ENCODE measurements at places on chromosomes 7 and 10. TPM values are rescaled to one million over a fixed set of nuclear protein-coding genes. Genes with fewer than 3 reads are reported as not detected.

GRCh38 chr7:68718097-68718551, 880.2 kb upstream of the AUTS2 start:
- no peak overlapping the region for H3K27ac ChIP-seq
- H3K36me3 ChIP-seq: no peaks in the 10 kb centered on the region
- no peak overlapping the region for H3K4me3 ChIP-seq
- H3K4me1 ChIP-seq: no peaks in the 10 kb centered on the region
- DNase-seq: no peak

GRCh38 chr10:103053659-103054581, 135.8 kb downstream of the CNNM2 start:
- no peaks in the 10 kb centered on the region for H3K36me3 ChIP-seq
- no peak overlapping the region for H3K4me3 ChIP-seq
- H3K4me1 ChIP-seq: no peaks in the 10 kb centered on the region
- peak; percentile 60 for DNase-seq
- no peak overlapping the region for H3K27ac ChIP-seq

DNA sequence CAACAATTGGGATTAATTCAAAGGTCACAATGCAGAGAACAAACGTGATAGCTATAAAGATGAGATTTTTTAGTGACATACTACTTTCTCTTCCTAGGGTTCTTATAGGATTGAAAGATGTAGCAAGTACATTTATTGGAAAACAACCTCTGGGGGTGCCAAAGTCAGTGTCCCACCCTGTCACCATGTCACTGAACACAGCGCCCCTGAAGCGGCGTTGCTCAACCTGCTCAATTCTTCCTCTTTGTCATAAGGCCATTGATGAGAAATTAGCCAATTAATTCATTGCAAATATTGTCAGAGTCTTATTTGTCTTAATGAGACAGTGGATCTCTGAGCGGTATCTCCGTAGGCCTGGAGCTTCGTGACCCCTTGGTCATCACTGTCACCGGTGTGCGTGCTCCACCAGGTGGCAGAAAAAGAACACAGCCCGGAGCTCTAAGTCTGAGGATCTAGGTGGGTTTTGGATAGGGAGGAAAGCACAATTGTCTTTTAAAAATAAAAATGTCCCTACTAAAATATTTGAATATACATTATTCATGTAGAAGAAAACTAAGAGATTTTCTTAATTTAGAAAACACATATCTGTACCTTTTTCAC, 362.6 kb downstream of the PAXIP1 start:
- H3K27ac ChIP-seq: no peak overlapping the region
- H3K4me1 ChIP-seq: no peaks in the 10 kb centered on the region
- DNase-seq: no peak

DNA sequence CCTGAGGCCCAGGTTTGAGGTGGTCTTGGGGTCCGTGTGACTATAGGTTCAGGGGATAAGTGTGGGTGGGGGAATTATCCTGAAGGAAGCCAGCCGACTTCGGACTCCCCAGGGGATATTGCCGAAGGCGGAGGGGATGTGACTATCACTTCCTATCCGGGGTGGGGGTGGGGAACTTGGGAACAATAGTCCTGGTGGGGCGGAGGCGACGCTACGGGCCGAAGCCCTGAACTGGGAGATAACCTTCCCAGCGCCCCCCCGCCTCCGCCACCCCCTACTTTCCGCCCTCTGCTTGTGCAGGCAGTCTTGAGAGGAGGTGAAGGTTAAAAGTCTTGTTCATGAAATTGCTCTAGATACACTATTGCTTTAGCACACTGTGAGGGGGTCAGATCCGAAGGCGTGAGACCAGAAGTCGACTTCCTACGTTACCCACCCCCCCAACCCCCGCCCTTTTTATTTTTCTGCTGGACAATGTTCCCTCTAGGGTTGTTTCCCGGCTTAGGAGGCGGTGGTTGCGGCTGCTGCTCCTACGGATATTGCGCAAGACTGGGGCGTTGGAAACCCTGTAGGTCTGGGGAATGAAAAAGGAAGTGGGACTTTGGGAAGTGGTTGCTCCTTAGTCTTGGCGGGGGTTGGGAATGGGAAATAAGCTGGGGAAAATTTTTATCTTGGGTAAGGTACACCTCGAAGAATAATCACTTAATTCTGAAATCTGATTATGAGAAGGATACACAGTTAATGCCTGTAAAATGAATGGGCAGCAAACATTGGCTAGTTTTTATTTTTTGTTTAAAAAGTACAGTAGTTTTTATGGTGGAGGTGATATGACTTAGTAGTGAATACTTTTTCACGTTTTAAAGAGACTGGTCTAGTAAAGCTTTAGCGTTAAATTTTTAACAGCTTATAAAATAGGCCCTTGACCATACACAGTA, 1.5 kb downstream of the PTPN12 start:
- H3K36me3 ChIP-seq: no peaks in the 10 kb centered on the region
- H3K4me1 ChIP-seq: no peaks in the 10 kb centered on the region
- peak overlapping the region; percentile 83 for H3K27ac ChIP-seq
- no peaks in the 10 kb centered on the region for H3K27me3 ChIP-seq
- H3K4me3 ChIP-seq: peak overlapping the region; percentile 96

SLC13A1 gene
- not detected for polyA plus RNA-seq

PKD1L1 gene
- polyA plus RNA-seq: 0.46 TPM

ARHGEF35 gene
- 0.86 TPM for polyA plus RNA-seq

PARP12 gene
- polyA plus RNA-seq: 21.5 TPM

Data from H1 (cell line).